ENCODE measurements at places on chromosomes 11 and 22.
A peak's percentile ranks its signal among the peaks of the same experiment; 100 is the strongest.

- no peak for DNase-seq
Observed at GRCh38 chr11:72430741-72431570, 3.4 kb downstream of the CLPB start.

DNA sequence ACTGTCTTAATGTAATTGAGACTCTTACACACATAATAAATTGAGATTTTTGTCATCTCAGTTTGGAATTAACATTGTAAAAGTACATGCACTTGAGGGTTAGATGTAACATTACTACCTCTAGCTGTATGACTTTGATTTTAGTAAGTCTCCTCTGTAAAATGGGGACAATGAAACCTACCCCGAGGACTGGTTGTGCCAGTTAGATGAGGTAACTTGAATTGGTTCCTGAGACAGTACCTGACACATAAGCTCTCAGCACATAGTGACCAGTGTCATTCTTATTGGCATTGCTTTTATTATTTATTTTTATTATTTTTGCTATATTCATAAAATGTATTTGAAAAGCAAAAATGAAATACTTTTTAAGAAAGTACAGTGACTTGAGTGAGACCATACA, 114.8 kb downstream of the TEAD1 start:
- no peak for DNase-seq

GRCh38 chr22:49925525-49926128, 7.2 kb downstream of the CRELD2 start:
- peak; percentile 74 for DNase-seq

DNA sequence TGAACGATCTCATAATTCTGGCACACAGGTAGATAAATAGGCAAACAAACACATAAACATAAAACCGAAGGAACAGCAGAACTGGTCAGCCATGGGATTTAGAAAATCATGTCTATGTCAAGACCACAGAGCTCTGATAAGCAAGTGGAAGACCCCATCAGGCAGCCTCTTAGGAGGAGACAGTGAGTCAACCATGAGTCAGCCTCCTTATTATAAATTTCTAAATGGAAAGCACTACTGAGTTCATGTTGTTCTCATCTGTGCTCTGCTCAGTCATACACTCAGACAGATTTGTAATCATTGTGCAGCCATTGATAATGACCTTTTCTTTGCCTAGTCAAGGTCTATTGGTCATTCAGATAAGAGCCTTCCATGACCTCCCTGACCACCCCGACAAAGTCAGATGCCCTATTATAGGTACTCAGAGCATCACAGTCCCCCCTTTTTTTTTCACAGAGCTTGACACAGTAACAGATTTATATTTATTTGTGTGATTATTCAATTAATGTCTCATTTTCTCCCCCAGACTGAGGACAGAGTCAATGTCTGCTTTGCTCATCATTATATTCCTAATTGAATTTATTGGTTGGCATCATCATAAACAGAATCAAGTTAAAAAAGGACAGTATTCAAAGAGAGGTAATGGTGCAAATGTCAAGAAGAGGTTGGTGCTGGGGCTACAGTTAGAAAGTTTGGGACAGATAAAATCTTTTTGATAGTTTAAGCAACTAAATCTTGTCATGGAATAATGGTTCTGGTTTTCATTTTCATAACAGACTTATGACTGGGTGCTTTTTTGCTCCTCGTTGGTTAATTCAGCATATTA, 579.7 kb upstream of the CCDC90B start:
- DNase-seq = no peak
